ENCODE measurements at places on chromosomes 6 and 20.

GRCh38 chr6:138321934-138322333 lies 55.8 kb upstream of the SMIM28 start:
- DNase-seq = no peak

DNA sequence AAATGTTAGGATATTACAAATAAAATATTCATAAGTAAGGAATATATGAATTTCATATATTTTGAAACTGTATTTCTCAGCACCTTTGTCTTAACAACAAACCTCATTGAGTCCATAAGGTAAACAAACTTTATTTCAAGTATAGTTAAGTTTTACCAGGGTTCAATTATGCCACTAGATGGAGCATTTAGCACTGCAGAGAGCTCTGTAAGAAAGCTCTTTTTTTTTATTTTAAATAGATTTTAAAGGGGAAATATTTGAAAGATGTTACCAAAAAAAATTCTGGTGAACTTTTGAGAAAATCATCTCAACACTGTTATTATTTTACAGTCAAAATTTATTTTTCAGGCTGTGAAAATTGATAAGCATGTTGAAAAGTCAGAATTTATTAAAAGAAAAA lies 955.2 kb upstream of the EYS start:
- no peak for DNase-seq

GRCh38 chr6:87682310-87682709 lies 19.7 kb downstream of the AKIRIN2 start:
- no peak for DNase-seq

DNA sequence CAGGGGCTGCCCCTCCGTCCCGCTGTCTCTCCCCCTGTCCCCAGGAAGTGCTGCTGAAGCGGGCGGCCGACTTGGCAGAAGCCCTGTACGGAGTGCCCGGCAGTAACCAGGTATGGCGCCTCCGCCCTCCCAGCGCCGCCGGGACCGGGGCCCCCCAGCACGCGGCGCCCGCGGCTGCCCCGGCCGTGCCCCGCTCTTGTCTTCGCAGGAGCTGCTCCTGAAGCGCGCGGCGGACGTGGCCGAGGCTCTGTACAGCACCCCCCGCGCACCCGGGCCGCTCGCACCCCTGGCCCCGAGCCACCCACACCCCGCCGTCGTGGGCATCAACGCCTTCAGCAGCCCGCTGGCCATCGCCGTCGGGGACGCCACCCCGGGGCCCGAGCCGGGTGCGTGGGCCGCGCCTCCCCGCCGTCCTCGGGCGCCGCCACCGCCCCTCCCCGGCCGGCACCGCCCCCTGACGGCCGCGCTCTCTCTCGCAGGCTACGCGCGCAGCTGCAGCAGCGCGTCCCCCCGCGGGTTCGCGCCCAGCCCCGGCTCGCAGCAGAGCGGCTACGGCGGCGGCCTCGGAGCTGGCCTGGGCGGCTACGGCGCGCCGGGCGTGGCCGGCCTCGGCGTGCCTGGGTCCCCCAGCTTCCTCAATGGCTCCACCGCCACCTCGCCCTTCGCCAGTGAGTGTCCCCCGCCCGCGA lies 48.4 kb downstream of the CPXM1 start:
- peak; percentile 27 for DNase-seq

DNA sequence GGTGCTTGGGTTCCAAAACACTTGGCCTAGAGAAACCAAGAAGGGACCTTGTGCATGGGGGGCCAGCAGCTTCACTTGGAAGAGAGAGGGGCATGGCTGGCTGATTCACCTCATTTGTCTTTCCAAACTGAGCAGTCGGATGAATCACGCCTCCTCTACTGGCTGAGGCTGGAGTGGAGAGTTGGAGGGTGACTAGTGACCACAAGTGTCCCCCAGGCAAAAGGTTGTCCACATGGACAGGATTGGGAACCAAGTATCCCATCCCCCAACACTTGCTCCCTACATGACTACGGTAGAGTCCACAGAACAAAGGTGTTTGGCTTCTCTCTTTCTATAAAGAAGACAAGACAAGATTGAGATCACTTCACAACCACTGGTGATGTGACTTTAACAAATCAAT lies 875.6 kb downstream of the QKI start:
- DNase-seq = no peak

- no peak for DNase-seq
These were observed 418 bp downstream of the TNXB start for GRCh38 chr6:32108727-32109113.
